ENCODE measurements at places on chromosomes 3 and 15.

GRCh38 chr3:78967061-78967460 is 800.7 kb downstream of the ROBO1 start:
- DNase-seq, result peak; percentile 21

GRCh38 chr3:45665101-45665572 is 24.1 kb upstream of the SACM1L start:
- DNase-seq, result peak; percentile 5

DNA sequence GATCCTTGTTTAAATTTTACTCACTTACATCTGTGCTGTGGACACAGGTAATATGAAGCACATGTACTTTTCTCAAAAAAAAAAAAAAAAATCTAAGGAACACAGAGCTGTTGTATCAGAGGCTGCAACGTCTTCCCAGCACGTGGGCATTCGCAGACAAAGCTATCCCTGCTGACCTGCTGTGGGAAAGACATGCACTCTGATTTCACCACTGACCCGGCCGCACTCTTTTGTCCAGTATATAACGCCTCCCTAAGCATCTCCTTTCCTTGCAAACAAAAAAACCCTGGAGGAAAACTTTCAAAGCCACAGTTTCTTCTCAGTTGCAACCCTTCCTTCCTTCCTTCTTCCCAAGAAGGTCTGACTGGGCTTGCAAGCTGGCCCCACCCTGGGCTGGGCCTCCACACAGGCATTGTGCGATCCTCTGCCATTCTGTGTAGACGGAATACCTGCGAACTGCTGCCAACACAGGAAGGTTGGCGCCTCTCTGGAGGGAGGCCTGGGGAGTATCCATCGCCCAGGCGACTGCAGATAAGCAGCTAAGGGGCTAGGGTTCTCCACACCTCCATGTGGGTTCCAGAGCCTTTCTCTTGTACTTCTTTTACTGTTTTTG is 50.8 kb downstream of the SLC12A8 start:
- DNase-seq, result no peak

GRCh38 chr15:61794881-61795280 is 265.4 kb downstream of the VPS13C start:
- DNase-seq, result no peak

- DNase-seq, result no peak
Observed at GRCh38 chr3:169112153-169112892, 551.2 kb downstream of the MECOM start.

- DNase-seq, result no peak
Observed at GRCh38 chr3:172478116-172478515, 29.9 kb upstream of the GHSR start.

DNA sequence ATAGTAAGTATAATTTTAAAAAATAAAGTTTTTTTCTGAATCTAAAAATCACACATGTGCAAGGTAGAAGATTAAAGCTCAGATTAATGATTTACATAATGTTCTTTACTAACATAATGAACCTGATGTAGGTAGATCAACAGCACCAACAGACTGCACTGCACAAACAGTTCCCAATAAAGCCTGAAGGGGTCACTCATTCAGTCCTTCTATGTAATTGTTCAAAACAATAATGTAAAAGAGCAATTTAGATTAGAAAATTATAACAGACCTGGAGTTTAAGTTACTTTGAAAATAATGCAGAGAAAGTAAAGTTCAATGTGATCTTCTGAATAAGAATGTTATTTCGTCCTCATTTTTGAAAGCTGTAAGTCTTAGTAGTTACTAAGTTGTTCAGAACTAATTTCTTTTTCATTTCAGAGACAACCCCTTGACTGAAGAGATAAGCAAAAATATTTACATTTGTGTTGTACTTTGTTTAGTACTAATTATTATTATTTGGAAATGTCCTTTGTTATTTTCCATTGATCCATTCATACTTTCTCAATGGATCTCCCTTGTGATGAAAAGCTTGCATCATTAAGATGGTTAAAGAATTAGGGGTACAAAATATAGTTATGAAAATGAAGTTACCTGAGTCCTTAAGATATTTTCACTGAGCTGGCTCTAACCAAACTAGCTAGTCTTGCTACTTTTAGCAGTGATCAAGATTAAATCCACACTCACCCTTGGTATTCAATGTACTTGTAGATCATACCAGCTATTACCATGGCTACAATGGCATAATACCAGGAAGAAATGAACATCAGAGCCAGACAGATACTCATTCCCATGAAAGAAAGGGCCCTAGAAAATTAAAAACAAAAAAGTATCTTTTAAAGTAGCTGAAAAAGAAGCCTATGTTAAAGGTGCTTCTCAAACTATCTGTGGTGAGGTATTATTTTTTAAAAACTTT is 16.8 kb downstream of the EMC4 start:
- no peak for DNase-seq

- DNase-seq, result no peak
Observed at GRCh38 chr3:30713885-30714503, 107.6 kb downstream of the TGFBR2 start.

- DNase-seq, result no peak
Observed at GRCh38 chr3:13379201-13379830, 40.8 kb downstream of the NUP210 start.

DNA sequence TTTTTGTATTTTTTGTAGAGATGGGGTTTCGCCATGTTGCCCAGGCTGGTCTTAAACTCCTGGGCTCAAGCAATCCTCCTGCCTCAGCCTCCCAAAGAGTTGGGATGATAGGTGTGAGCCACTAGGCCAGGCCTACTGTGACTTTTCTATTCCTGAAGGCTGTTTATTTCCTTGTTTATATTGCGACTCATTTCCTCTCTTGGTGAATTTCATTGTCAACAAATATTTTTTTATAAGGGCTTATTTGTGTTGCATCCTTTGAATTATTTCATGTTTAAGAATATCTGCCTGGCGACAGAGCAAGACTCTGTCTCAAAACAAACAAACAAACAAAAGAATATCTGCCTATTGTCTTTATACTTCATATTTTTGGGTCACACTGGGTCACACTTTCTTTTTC is 29.4 kb upstream of the MCCC1 start:
- no peak for DNase-seq

- no peak for DNase-seq
Observed at GRCh38 chr3:79724206-79724605, 43.6 kb downstream of the ROBO1 start.

DNA sequence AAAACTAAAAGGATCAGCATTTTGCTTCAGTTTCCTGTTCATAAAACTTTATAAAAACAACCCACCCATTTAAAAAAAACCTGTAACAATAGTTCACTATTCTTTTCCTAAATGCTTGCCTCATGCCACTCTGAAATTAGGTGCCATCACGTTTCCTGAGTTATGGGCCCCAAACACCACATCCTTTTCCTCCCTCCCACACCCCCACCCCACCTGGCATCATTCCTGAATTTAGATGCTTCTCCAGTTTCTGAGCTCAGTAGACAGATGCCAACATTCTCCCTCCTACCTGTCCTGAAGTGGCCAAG is 11.9 kb upstream of the ARHGEF3 start:
- no peak for DNase-seq

DNA sequence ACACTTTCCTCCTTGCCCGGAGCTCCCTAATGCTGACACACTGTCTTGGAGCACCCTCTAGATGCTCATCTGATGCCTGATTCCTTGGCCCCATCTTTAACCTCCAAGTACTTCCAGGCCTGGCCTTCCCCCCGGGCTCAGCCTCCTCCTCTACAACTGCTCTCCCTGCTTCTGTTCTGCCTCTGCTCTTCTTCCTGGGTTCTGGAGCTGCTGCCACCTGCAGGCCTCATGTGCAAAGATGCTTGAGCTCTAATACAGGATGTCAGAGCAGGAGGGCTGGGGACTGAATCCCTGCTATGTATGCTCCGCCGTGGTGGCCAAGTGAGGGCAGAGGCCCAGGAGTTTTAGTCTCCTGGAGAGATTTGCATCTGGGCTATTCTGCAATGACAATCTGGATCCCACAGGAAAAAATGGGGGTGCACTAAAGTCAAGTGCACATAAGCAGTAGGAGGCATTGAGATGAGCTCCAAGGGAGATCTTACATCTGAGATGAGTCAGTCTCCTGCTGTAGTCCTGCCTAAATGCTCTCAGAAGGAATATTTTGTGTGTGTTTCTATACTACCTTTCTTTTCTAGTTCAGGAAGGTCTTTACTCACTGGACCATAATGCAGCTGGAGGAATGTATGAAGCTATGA is 296.3 kb downstream of the UACA start:
- peak; percentile 29 for DNase-seq

DNA sequence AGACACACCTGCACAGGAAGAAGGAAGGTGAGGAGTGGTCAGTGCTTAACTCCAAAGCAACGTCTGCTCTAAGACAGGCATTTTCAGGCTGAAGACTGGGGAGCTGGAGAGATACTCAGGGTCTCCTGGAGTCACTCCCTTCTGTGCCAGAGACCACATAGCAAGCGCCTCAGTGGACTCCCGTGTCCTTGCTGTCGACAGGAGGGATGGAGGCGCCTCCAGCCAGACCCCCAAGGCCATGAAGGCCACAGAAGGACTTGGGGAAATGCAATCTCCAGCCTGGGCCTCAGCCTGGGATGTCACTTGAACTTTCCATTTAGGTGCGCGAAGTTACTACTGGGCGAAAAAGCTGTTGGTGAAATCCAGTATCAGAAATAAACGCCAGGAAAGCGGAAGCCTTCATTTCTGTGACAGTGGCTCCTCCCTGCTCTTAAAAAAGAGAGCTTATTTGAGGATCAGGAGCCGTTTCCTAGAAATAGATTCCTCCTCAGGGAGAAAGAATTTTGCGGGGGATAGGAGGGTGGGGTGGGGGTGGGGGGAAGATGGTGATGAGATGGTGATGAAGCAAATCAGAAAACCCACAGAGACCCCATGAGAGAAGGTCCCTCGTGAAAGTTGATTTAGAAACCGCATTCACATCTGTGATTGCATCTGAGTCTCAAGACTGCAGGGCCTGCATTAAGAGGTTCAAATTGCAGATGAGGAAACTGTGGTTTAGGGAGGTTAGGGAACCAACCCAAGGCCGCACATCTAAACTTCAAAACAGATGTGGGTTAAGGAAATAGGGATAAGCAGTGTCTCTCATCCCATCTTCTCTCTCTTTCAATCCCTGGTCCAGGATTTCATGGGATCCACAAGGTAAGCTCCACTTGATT is 78.8 kb downstream of the ATP2B2 start:
- DNase-seq, result no peak

DNA sequence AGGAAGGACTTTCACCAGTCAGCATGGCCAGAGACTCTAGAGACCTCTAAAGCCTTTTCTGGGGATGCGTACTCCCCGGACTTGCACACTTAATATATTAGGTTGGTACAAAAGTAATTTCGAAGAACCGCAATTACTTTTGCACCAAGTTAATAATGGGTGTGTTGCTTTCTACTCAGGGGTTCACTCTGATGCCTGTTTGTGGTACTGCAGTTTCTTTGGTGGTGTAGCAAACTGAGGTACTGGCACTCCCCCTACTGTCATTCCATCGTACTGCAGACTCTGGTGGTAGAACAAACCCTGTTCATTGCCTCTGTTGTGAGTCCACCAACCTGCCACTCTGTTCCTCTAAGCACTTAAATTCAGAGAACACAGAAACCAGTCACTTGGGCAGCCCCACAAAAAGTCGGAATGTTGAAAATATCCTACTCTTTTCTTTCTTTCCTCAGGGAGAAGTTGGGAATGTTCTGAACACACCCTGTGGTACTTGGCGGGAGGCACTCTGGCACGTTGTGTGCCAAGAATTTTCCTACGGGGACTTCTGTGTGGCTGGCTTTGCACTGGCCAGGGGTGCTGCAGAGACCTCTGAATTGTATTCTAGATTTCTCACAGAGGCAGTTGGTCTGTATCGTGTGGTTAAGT is 46.3 kb downstream of the GABRG3 start:
- DNase-seq, result peak; percentile 34

GRCh38 chr3:171770689-171771620 is 39.3 kb downstream of the PLD1 start:
- no peak for DNase-seq

DNA sequence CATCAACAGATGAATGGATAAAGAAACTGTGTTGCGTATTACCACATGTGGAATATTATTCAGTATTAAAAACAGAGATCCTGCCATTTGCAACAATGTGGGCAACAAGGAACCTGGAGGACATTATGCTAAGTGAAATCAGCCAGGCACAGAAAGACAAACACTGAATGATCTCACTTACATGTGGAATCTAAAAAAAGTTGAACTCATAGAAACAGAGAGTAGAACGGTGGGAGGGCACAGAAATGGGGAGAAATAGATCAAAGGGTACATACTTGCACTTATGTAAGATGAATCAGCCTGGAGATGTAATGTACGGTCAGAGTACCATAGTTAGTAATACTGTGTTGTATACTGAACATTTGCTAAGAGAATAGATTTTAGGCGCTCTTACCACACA is 29.8 kb upstream of the MUC13 start:
- DNase-seq, result no peak

DNA sequence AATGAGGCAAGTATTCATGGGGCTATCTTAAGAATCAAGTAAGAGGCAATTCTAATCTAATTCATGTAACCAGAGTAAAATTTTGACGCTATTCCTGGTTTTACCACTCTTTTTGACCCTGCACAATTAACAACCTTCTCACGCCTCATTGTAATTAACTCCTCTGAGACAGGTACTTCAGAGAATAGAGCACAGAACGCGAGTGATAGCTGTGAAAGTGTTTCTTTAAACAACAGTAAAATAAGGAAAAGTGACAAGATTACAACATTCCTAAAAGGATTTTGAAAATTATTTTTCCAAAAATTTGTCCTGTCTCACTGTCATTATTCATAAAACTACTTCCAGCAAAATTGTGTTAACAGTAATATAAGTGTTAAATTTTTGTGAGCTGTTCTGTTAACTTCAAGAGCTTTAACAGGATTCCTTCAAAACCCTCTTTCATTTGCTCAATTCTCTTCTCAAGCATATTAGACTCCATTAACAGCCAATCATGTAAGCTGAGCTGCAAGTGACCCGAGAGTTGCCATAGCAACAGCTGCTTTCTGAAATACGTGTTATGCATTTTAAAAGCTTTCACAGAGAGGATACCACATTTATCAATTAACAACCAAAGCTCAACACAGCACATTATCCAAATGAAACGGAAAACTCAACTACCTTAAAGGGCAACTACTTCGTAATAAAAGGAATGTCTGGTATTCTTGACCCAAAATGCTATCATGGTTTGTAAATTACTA is 93.1 kb downstream of the STAG1 start:
- peak; percentile 58 for DNase-seq

GRCh38 chr3:34070831-34071585 is 272.6 kb downstream of the PDCD6IP start:
- no peak for DNase-seq

Data from NCI-H2171 (cell line).